ENCODE measurements at places on chromosomes 12 and 14. TPM values are rescaled to one million over a fixed set of nuclear protein-coding genes. Genes with fewer than 3 reads are reported as not detected.

GRCh38 chr12:104929977-104930376 lies 28.1 kb downstream of the SLC41A2 start:
- DNase-seq, result no peak

M6PR gene
- total RNA-seq, result 97.0 TPM

DNA sequence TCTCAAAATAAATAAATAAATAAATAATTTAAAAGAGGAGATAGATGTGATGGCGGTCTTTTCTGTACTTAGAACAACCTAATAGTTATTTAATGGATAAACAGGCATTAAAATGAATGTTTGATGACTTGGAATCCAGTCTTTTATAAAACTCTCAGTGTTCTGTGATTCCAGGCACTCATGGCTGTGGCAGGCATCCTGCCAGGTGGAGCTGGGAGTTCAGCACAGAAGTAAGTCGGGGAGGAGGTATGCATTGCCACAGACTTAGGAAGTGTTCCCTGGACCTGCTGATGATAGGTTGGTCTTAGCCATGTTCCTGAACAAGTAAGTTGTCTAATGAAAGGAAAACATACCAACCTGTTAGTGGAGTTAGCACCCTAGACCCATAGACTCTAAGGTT lies 126.3 kb downstream of the CACNA1C start:
- DNase-seq, result peak; percentile 66

DNA sequence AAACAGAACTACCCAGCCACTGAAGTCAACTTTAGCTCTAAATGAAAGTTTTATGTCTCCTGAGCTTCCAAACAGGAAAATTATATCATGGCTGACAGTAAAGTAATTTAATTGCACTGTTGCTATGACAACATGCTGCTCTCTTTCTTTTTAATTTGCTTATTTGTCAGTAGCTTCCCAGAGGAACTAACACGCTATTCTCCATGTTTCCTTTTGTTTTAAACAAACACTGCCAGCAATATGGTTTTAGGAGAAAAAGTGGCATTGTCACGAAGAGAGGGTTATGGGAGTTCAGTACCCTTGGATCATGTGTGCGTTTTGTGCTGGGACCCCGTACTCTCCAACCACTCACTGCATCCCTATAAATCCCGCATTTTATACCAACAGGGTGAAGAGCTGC lies 1.9 kb downstream of the FOXN3 start:
- peak; percentile 21 for DNase-seq

DNA sequence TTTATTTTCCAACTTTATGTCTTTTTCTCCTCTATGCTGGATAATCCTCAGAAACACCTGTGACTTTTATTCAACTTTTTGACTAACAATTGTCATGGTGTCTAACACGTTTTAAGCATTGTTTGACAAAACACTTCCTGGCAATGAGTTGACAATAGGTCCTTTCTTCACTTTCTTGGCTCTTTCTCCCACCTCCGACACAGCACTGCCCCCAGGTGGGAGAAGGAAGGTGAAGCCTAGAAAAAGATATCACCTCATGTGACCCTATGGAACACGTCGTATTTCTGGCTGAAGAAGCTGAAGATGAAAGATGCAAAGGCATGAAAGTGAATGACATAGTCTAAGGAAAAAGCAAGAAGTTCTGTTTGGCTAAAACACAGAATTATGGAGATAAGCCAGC lies 430.0 kb downstream of the ETNK1 start:
- no peak for DNase-seq

- peak; percentile 93 for DNase-seq
Observed at GRCh38 chr14:21014761-21015190, 10.1 kb downstream of the NDRG2 start.

PRKAG1 gene
- total RNA-seq, result 66.5 TPM

DUSP16 gene
- 11.4 TPM for total RNA-seq

DNA sequence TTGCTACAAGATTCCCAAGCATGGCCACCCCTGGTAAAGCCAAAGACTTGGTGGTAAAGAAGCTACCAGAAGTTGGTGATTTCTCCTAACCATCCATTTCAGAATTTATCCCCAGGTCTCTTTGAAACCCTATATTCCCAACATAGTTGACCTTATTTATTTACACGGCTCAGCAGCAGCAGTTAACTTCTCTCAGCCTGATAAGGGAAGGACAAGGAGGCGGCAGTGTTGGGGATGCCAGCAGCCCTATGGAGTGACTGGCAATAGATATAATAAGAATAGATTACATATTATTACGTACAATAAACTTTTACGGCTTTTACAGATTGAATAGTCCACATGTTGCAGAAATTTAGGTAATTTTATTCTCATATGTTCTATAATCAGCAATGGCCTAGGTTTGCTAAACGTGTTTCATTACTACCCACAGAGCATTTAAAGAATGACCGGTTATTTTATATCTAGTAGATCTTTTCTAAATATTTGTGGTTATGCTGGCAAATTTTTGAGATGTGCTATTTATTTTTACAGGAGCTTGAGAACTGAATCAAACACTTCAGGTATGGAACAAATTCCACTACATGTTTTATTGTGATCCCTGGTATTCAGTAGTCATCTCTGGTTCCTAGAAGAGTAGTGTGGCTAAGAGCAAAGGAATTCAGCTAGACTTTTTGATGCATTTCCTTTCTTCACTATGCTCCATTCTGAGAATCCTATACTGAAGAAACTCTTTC lies 19.8 kb upstream of the PALS1 start:
- DNase-seq, result no peak

DNA sequence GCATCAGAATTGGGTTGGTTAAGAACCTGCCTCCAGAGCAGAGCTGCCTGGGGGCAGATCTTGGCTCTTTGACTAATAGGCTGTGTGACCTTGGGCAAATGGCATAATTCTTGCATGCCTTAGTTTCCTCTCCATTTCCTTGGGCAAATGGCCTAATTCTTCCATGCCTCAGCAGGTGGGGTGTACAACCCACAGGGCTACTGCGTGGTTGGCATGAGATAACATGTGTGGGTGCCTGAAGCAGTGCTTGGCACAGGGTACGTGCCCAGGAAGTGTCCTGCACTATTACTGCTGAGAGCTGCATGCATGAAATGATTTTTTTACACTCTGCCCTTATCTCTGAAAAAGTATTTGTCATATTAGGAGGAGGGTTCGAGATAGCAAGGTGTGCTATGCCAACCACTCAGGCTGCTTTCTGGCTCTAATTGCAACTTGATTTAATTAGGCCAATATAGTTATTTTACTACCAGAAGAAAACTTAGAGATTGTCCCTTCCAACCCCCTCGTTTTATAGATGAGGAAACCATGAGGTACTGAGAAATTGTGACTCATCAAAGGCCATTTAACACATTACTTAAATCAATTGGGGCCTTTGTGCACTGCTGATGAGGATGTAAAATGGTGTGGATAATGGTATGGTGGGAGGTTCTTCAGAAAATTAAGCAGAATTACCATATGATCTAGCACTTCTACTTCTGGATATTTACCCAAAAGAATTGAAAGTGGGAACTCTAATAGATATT lies 161.6 kb upstream of the HIF1A start:
- no peak for DNase-seq

GRCh38 chr12:24960222-24960855 lies 11.4 kb upstream of the BCAT1 start:
- DNase-seq, result no peak

- peak; percentile 46 for DNase-seq
Observed at GRCh38 chr14:105937253-105938054, 411.1 kb downstream of the TMEM121 start.

GRCh38 chr12:45654002-45654665 lies 75.4 kb upstream of the ARID2 start:
- no peak for DNase-seq

All from sigmoid colon (tissue), 7 donors.